Islet precursor cell (in vitro differentiated cells): ENCODE measurements at places on chromosomes 7 and 10.

DNA sequence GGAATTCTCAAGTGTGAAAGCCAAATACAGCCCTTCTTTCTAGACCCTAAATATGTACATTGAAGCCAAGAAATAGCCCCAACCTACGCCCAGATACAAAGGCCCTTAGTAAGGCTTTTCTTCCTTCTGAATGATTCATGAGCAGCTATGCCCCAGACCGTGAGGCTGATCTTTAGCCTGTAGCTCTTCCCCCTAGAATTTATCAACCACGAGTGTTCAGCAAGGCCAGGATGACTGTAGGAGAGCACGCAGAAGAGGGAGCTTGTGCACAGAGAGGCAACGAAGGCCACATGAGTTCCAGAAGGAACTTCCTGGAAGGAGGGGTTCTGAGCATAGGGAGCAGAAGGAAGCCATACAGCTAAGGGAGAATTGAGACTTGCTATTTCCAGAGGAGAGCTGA, 53.0 kb upstream of the HABP2 start:
- peak; percentile 15 for DNase-seq

GRCh38 chr7:146479040-146479439, 362.4 kb downstream of the CNTNAP2 start:
- DNase-seq = no peak

DNA sequence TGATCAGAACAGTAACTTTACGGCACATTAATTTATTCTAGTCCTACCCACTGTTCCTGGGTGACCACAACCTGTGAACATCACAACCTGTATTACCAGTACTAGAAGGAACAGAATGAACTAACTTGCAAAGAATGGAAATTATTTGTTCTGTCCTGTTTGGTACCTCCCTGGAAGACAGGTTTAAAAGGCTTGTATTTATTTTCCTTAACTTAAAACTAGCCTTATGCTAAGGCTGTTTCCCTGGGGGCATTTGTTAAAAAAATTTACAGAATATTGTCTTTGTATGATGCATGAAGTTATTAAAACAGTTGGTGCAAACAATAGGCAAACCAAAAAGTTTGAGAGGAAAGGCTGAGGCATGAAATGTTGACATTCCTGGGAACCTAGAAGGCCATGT, 132.7 kb downstream of the DNAJC1 start:
- DNase-seq = no peak

DNA sequence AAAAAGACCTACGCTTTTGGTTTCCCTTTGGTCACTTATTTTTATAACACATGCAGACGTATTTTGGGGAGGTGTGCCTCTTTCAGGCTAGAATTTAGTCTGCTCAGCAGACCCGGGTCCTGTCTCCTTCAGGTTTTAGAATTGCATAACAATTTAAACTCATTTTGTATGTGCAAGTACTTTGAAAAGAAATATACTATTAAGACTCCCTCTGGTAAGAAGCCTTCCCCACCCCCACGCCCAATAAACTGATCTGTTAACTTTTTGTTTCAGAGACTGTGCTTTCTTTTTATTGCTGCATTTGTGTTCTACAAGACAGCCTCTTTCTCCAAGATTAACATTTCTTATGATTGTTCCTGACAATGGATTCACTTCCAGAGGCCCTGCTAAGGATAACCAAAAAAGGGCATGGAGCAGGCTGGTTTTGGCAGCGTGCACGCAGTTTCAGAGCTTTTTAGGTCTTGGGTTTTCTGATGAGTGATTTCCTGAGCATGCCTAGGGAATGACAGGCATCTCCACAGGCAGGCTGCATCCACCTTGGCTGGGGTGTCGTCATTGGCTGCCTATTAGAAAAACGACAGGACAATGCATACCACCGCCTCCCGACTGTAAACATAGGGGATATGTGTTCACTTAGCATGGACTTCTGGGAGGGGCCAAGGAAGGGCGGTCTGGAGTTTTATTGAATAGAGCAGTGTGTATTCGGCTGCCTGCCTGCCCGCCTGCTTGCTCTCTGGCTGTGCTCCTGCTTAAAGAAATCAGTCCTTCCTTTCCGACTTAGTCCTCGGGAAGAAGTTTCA, at the start of gene CALD1:
Gene CALD1, plus strand, starts transcription at position 694 of the 800 bp plus-strand sequence. CDS start 88,100 bp downstream, outside the sequence.
- DNase-seq = peak; percentile 100

GRCh38 chr10:93065675-93066543, 5.3 kb downstream of the CYP26C1 start:
- peak; percentile 66 for DNase-seq

GRCh38 chr7:13834328-13834761, 155.1 kb downstream of the ETV1 start:
- peak; percentile 56 for DNase-seq

GRCh38 chr7:102973096-102973802, 60.4 kb downstream of the LRRC17 start:
- DNase-seq = no peak

GRCh38 chr10:103617602-103618385, 124.3 kb downstream of the NEURL1 start:
- no peak for DNase-seq

DNA sequence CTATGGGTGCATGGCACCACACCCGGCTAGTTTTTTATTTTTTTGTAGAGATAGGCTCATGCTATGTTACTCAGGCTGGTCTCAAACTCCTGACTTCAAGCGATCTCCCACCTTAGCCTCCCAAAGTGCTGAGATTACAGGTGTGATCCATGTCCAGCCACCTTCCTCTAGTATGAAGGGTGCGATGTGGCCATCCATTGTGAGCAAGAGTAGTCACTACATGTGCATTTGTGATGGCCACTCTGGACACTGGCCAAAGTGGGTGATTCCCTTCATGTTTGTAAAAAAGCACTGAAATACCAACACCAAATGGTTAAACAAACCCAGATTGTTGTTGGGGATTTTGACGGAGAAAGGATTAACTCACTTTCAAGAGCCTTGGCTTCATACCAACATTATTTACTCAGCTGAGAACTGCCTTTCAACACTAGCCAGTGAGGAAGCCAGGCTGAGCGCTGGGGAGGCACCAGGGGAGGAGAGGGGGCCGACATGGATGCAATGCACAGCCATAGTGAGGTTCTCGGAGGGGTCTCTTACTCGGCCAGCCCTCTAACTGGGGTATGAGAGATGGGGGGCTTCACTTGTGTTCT, 198.1 kb upstream of the LYZL2 start:
- no peak for DNase-seq

GRCh38 chr7:73890555-73891147, 29.7 kb downstream of the TMEM270 start:
- DNase-seq = no peak

- no peak for DNase-seq
These were observed 8.9 kb downstream of the ZMIZ1 start for GRCh38 chr10:79077488-79078173.

GRCh38 chr7:136403591-136403990, 426.4 kb upstream of the MTPN start:
- no peak for DNase-seq

- DNase-seq = peak; percentile 87
These were observed 49.8 kb downstream of the SPOCK2 start for GRCh38 chr10:72038458-72039001.

DNA sequence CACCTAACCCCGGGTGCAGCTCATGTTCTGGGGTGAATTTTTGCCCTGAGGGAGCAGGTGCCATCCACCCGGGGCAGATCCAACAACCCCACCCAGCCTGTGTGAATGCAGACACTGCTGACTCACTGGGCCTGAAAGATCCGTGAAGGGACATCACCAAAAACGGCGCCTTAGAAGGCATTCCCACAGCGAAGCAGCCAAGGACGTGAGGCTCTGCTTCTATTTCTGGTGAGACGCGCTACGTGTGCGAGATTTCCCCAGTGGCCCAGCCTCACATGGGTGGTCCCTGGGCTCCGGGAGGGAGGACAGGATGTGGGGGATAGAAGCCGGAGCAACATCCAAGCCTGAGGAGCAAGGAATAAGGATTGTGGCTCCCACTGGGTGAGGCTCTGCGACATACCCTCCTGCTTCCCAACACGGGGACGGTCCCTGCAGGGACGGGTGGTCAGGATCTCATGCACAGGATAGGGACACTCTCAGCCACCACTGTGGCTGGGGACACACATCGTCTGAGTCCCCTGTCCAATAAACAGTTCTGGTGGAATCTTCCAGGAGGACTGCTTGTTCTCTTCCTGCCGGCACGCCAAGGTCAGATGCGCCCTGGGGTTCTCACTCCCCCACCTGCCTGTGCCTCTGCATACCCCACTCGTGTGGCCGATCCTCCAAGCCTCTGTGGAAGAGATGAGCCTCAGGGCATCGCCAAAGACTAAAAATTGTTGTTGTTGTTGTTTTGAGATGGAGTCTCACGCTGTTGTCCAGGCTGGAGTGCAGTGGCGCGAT, 70.2 kb downstream of the ZRANB1 start:
- no peak for DNase-seq

GRCh38 chr10:93680412-93681047, 21.9 kb downstream of the FRA10AC1 start:
- DNase-seq = no peak

DNA sequence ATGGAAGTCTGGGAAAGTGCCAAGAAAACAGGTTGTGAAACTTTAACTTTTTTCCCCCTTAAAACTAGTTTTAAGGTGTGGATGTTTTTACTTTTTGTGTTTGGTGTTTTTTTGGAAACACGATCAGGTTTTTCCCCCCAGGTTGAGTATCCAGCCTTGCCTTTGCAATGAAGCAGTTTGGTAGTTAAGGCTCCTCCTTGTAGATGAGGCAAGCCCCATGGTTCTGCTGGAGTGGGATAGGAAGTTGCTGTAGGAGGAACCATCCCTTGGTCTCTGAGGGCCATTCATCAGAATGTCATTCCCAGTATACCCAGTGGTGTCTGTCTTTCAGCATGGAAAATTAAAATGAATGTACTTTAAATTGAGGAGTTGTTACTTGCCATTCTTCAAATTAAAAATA, 2.7 kb downstream of the CUL1 start:
- no peak for DNase-seq

- DNase-seq = peak; percentile 62
These were observed 648.1 kb downstream of the ANKRD7 start for GRCh38 chr7:118872568-118872967.

DNA sequence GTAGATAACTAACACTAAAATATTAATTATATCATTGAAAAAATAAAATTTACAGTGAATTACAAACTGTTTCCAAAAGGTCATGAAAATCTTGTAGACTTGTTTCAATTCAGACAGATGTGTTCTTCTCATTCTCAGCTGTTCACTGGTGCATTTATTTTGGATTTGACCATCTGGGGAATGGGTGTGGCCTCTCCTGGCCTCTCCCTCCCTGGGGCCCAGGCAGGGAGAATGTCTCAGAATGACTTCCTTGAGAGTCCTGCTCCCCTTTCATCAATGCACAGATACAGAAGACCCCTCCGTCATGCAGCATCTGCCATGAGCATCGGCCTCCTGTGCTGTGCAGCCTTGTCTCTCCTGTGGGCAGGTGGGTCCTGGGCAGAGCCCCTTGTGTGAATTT, 192.8 kb upstream of the PRSS58 start:
- DNase-seq = no peak

DNA sequence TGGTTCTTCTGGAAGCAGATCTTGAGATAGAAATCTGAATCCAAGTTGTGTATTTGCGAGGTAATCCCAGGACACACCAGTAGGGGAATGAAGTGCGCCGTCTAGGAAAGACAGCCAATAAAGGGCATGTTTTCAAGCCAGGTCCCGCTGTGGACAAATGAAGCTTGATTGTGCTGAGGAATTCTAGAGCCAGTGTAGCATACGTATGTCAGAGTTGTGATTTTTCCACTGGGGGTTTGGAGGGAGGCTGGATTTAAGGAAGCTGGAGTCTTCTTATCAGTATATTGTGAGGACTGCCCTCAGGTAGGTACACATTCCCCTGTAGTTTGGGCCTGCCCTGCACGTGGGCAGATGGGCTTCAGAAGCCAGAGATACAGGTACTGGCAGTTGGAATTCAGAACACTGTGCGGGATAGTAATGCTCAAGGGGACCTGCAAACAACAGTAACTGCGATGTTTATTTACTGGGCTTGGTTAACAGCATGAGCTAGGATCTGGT, 50.9 kb downstream of the GALNT11 start:
- DNase-seq = peak; percentile 83

DNA sequence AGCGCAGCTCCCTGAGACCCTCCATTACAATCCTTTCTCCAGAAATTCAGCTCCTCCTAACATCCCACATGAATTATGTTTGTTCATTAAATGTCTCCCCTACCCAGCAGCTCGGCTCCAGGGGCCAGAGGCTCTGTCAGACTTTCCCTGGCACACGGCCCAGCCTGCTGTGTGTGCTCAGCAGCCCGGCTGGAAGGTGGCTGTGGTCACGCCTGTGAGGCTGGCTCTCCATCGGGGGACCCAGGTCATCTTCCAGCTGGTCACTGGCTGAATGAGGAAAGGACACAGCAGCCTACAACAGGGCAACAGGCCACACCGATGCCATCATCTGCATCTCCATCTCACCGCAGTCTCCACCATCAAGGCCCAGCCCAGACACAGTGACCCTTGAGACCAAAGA, 219.8 kb downstream of the MAD1L1 start:
- peak; percentile 31 for DNase-seq

DNA sequence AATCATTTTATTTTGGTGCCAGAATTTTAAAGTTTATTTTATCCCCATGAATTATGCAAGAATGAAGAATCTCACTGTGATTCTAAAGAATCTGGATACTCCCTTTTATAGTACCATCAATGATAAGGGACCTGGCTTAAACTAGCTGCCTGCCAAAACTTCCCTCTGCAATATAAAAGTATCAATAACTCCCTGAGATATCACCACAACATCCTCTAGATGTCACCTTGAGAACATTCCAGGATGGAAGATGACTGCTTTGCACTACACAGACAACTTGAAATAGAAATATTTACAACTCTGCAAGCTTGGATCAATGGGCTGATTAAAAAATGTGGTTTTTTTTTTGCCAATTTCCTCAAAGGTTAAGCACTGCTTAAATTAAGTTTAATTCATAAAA, 142.1 kb downstream of the SLC25A13 start:
- DNase-seq = no peak

DNA sequence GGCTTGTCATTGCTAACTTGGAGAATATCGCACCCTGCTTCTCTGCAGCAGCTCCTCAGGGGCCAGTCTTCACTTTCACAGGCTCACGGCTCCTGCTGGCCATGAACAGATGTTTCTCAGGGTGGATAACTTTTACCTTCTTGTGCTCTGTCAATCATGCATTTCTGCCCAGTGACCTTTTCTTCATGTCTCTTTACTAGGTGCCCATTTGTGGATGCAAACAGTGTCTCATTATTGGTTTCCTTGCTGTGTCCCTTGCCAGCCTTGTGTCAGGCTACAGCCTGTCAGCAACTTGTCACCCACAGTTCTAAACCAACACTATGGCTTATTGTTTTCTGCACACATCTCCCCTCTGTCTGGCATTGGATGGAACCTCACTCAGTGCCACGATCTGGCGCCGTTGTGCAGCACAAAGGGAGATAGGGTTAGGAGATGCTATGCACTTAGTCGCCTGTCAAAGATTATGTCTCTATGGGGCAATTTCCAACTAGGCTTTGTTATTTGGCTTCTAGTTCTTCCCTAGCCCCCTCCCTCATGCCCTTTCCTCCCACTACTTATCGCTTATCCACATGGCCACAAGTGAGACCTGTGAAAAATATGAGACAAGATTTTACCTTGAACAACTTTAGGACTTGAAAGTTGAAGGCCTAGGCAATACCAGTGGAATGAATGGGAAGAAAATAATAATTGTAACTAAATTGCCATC, 45.7 kb upstream of the NXPH1 start:
- no peak for DNase-seq

- peak; percentile 85 for DNase-seq
These were observed 29.6 kb downstream of the CASP7 start for GRCh38 chr10:113709221-113709838.

GRCh38 chr7:65462148-65462716, 88.6 kb downstream of the ZNF92 start:
- DNase-seq = no peak

- DNase-seq = no peak
These were observed 569 bp downstream of the SLC26A5 start for GRCh38 chr7:103445228-103446048.
